Caudate nucleus (tissue), 63 donors: ENCODE measurements at places on chromosomes 5 and 9.

- DNase-seq = no peak
These were observed 12.1 kb downstream of the TTLL11 start for GRCh38 chr9:122080986-122081385.

GRCh38 chr9:136978073-136978864 lies 965 bp downstream of the PTGDS start:
- DNase-seq = peak; percentile 86

GRCh38 chr9:36424289-36425055 lies 24.4 kb upstream of the RNF38 start:
- DNase-seq = no peak

GRCh38 chr9:76180541-76180940 lies 213.7 kb downstream of the RFK start:
- no peak for DNase-seq

- no peak for DNase-seq
These were observed 18.3 kb downstream of the PDGFRB start for GRCh38 chr5:150137168-150137957.

- DNase-seq = no peak
These were observed 26.5 kb downstream of the SPINK5 start for GRCh38 chr5:148090146-148090772.

- DNase-seq = no peak
These were observed 263.3 kb upstream of the IL12B start for GRCh38 chr5:159593518-159594073.

GRCh38 chr9:118809160-118809625 lies 560.0 kb downstream of the BRINP1 start:
- no peak for DNase-seq
